CD4-positive, alpha-beta T cell treated with Interleukin-1 beta for 1 hour (primary cell): ENCODE measurements at places on chromosomes 12 and 14.

GRCh38 chr12:66275040-66275439, 27.3 kb upstream of the HELB start:
- DNase-seq: no peak

- DNase-seq: no peak
Measured at GRCh38 chr12:2212537-2212936, 159.8 kb downstream of the CACNA1C start.

GRCh38 chr12:132238488-132238854, 90.9 kb downstream of the GALNT9 start:
- DNase-seq: no peak

GRCh38 chr14:85010186-85010585, 519.8 kb upstream of the FLRT2 start:
- DNase-seq: no peak

DNA sequence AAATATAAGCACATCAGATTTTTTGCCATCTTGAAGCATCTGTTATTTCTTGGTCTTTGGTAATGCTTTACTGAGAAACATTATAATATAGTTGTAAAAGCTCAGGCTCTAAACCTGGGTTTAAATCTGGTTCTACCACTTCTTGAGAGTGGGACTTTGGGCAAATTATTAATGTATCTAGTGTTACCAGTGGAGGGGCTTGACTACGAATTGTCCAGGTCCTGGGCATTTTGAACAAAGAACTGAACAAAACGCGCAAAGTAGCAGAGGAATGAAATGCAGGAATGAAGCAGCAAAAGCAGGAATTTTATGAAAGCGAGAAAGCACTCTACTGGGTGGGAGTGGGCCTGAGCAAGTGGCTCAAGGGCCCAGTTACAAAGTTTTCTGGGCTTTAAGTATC, 50.8 kb downstream of the CAND1 start:
- DNase-seq: no peak

- no peak for DNase-seq
Measured at GRCh38 chr14:46596236-46596635, 55.3 kb downstream of the RPL10L start.

GRCh38 chr12:10406725-10407124, 2.8 kb downstream of the KLRC4 start:
- peak; percentile 44 for DNase-seq

GRCh38 chr14:32076278-32077080, 625 bp upstream of the ARHGAP5 start:
- DNase-seq: peak; percentile 78

DNA sequence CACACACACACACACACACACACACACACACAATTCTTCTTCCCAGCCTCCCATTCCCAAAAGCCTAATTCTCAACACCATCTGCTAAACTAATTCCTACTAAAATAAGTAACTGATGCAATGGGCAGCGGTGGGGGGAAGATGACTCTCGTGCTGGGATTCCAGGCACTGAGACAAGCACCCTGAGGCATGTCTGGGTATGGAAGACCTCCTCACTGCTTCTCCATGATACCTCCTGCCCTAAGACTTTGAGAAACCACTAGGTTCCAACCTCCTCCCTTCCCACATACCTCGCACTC, 789 bp upstream of the VWF start:
- DNase-seq: no peak

- no peak for DNase-seq
Measured at GRCh38 chr14:78644824-78645559, 474.8 kb downstream of the NRXN3 start.

DNA sequence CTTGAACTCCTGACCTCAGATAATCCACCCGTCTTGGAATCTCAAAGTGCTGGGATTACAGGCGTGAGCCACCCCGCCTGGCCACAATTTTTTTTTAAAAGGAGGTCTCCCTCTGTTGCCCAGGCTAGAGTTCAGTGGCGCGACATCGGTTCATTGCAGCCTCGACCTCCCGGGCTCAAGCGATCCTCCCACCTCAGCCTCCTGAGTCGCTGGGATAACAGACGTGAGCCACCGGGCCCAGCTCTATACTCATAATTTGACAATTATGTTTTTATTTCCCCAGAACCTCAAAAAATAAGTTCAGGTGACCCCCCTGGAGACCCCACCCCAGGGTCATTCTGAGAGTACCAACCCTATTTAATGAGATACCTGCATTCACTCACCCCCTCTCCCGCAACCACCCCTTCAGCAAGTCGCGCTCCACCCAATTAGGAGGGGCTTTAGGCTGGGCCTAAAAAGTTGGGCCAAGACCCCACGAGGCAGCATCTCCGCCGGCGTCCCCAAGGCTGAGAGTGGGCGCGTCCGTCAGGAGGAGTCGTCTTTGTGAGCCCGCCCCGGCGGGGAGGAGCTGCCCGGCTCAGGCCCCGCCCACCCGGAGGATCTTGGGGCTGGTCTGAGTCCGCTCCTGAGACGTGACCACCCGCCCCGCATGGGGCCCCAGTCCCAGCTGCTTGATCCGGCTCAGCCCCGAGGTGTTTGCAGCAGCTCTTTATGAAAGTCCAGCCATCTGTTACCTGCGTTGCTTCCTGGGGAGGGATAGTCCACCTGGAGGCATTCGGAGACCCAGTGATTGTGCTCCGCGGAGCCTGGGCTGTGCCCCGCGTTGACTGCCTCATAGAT, at the start of gene ANKRD33:
Gene ANKRD33 (plus strand): TSS at position 628 of the 840 bp plus-strand sequence. CDS start 84 bp downstream, at position 712.
- no peak for DNase-seq

DNA sequence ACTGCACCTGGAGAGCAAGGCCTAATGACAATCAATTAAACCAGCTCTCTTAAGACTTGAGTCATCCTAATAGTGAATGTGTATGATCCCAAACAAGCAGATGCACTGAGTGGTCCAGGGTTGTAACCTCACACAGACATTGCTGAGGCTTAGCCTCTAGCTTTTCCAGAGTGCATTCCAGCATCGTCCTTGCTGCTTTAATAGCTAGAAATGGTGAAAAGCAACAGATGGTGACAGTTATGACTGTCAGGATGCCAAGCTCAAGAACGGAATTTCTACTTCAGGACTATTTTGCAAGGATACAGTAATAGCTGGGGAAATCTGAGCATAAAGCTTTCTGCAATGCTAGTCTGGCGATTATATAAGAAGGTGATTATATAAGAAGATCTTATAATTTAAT, 34.6 kb downstream of the PTPRR start:
- no peak for DNase-seq

DNA sequence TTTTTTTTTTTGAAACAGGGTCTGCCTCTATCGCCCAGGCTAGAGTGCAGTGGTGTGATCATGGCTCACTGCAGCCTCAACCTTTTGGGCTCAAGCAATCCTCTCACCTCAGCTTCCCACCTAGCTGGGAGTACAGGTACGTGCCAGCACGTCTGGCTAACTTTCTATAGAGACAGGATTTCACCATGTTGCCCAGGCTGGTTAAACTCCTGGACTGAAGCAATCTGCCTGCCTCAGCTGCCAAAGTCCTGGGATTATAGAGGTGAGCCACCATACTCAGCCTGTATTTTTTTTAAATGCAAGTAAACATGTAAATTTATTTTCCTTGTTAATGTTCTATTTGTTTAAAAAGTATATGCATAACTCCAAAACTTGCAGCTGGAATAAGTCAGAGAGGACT, 80.4 kb downstream of the EEA1 start:
- no peak for DNase-seq

- DNase-seq: no peak
Measured at GRCh38 chr12:62618319-62618718, 151.7 kb downstream of the MON2 start.

DNA sequence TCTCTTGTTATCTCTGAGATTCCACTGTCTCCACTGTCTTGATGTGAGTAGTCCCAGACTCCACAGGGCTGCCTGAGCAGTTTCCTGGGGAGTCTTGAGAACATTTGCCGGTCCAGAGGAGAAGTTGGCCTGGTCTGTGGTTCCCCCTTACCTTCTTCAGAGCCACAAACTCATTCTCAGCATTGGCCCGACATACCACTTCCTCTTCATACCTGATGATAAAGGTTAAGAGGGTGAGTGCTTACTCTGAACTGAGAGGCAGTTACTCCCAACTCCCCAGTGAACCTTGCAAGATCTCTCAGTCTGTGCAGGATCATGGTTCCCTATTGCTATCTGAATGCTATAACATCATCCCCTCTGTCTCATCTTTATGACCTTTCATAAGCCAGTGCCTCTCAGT, 2.6 kb downstream of the KRT84 start:
- DNase-seq: no peak

- no peak for DNase-seq
Measured at GRCh38 chr12:176321-177181, 37.4 kb downstream of the SLC6A12 start.

GRCh38 chr12:15181017-15181683, 40.1 kb downstream of the RERG start:
- no peak for DNase-seq

DNA sequence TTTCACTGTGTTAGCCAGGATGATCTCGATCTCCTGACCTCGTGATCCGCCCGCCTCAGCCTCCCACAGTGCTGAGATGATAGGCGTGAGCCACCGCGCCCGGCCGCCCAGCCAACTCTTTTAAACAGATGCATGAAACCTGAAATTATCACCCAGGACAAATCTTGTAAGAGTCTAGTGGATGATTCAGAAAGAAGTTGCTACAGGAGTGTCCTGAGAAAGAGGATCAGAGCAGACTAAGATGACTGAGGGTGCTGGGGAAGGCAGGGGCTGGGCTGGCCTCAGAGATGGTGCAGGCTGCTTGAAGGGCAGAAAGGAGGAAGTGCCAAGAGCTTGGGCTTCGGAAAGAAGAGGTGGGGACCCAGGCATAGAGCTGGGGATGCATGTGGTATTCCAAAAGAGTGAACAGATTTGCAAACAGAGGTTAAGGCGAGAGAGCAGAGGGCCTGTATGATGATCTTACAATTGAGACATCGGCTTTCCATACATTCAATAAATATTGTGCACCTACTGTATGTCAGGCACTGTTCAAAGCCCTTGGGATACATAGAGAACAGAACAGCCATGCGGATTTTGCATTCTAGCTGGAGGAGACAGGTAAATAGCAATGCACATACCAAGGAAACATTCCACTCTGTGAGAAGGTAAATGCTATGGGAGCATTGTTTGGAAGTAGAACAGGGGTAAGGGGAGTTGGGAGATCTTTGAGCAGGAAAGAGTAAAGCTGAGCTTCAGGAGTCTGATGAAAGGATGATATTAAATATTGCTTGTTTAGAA, 7.4 kb upstream of the CD9 start:
- DNase-seq: no peak

DNA sequence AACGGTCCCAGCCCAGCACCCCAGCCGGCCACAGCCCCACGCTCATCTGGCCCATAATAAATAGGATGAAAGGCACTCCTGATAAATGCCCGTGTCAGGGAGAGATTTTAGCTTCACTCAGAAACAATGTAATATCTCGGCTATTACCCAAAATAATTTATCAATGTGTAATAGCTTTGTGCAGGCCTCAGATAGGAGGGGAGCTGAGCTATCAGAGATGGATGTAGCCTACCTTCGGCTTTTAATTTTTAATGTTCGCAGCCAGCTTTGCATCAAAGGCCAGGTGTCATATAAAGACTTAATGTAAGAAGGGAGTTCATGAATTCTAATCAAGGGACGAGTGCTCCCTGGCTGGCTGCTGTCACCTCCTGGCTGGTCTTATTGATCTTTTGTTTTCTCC, 171.9 kb downstream of the ESRRB start:
- no peak for DNase-seq

- DNase-seq: peak; percentile 77
Measured at GRCh38 chr12:48165089-48165981, 8.0 kb upstream of the ASB8 start.

DNA sequence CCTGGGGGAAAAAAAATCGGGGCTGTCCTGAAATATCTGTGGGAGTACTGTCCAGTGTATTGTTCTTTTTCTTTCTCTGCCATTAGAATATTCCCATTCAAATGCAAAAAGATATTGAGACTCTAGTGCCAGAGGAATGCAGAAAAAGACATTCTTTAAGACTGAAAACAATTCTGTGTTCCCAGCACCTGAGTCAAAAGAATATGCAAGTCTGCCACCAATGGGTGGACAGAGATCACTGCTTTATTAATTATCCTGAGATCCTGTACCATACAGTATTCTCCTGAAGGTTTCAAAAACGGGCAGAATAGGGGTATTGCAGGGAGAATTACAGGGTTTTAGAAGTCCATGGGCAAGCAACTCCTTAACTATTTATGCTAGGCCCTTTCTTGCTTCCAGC, 361.8 kb downstream of the C12orf50 start:
- no peak for DNase-seq

DNA sequence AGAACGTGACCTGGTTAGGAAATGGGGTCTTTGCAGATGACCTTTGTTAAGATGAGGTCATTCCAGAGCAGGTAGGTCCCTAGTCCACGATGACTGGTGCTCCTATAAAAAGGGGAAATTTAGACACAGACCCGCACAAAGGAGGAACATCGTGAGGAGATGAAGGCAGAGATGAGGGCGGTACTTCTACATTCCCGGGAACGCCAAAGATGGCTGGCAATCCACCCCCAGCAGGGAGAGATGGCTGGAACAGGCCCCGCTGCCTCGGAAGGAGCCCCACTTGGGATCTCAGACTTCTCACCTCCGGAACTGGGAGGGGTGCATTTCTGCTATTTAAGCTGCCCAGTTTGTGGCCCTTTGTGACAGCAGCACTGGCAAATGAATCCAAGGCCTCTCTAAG, 85.0 kb downstream of the ITPK1 start:
- no peak for DNase-seq

GRCh38 chr14:75983019-75983358, 1.2 kb upstream of the TGFB3 start:
- DNase-seq: no peak

DNA sequence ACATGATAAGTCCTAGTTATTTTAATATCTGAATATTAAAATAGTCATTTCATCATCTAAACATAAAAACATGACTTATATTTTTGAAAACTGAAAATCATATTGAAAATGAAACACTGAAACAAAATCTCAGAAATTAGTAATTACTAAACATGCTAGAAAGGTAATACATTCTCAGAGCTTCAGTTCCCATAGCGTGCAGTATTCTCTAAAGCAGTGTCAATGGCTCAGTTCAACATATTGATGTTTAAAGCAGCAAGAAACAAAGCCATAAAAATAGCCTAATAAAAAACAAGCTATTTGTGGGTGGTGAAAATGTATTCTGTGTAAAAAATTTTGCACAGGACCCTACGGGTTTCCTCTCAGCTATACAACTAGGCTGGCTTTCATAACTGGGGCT, 1337.4 kb downstream of the FSCB start:
- DNase-seq: no peak
